Stimulated activated CD8-positive, alpha-beta memory T cell treated with anti-CD3 and anti-CD28 coated beads, Interleukin-15, amount 100 ng/mL, for 48 hours (primary cell): ENCODE measurements at places on chromosomes 2 and 18.

DNA sequence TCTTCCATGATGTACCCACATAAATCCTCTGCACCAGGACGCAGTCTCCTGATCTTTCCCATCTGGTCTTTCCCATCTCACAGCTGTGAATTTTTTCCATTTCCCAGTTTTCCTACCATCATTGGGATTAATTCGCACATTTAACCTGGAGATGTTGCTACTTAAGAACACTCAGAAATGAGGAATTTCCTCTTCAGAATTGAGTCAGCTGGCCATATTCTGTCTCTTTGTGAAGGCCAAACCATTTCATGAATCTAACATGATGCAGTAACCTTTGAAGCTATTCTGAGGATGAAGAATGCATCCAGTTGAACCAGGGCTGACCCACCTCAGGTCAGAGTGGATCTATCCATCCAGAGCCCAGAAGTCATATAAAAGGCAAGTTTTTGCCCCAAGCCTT lies 326.8 kb downstream of the SETBP1 start:
- DNase-seq: no peak

GRCh38 chr18:8947566-8947965 lies 154.9 kb upstream of the NDUFV2 start:
- no peak for DNase-seq

DNA sequence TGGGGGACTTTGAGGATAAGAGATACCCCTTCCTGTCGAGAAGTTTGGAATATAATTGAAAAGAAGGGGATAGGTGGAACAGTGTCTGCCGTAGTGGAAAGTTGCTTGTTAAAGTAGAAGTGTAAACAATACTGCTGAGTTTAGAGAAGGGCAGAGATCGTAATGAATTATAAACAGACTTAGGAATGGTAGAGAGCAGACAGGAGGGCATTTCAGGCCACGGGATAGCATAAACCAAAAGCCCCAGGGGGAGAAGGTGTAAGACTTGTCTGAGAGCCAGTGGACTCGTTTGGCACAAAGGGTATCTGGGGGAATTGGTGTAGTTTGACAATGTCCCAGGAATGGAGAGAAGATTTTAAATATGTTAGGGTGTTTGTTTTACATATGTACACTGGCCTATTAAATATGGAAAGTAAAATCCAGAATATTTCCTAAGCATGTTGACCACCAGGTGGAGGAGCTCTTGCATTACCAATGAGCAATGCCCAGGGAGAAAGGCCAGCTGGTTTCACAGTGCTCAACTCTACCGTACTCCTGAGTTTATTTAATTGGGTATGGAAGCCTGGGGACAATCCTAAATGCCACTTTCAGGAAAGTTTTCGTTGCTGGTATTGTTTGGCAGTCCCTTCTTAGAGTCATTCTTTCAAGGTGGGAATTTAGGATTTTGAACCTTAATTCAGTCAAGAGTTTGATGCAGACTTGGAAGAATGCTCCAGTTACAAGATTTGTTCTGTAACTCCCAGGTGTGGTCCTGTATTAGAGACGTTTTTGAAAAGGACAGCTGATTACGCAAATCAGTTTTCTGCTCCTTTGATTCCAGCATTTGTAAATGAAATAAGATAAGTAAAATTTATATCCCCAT lies 7.5 kb downstream of the COPS8 start:
- no peak for DNase-seq

DNA sequence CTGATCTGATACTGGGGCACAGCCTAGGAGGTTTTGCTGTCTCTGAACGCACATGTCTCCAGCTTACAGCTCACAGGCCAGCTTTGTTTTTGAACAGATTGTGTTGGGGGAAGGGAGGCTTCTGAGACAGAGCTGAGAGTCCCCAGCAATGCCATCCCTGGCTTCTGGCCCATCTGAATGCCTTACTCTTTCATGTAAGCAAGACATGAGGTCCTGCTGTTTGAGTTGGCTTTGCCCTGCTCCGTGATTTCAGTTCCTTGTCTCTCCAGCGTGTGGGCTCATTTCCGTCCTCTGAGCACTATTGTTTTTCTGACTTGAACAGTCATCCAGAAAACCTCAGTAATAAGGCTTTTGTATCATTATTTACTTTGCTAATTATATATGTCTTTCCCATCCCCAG lies 194.9 kb upstream of the TNP1 start:
- no peak for DNase-seq

DNA sequence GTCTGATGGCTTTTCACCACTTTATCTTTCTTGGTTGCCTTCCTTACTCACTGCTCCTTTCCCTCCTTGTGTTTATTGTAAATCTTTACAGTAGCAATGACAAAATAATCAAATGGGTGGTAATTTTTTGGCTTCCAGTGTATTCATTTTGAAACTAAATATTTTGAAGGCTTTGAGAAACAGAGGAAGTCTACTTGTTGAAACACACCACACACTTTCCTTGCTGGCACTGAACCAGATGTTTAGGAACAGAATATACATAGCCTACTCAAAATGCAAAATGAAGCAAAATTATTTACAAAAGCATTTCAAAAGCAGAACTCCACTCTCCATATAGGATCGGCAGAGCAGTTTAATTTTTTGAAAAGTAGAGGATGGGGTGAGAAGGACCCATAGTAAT lies 189.8 kb downstream of the LTBP1 start:
- DNase-seq: no peak

DNA sequence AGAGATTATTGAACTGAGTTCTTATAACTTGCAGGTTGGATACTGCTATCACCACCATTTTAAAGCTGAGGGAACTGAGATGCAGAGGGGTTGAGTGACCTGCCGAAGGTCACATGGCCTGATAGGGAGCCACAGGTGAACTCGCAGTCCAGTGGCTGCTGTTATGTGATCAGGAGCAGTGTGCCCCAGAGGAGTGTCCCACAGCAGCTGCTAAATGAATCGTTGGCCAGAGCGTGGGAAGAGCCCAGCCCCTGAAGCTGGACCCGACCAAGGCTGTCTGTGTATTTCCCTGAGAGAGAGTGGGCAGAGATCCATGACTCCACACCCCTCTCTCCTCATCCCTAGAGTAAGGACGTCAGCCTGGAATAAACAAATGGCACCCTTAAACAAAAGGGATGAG lies 26.7 kb upstream of the PRLH start:
- no peak for DNase-seq

GRCh38 chr2:228318218-228318617 lies 136.7 kb upstream of the SPHKAP start:
- DNase-seq: no peak

DNA sequence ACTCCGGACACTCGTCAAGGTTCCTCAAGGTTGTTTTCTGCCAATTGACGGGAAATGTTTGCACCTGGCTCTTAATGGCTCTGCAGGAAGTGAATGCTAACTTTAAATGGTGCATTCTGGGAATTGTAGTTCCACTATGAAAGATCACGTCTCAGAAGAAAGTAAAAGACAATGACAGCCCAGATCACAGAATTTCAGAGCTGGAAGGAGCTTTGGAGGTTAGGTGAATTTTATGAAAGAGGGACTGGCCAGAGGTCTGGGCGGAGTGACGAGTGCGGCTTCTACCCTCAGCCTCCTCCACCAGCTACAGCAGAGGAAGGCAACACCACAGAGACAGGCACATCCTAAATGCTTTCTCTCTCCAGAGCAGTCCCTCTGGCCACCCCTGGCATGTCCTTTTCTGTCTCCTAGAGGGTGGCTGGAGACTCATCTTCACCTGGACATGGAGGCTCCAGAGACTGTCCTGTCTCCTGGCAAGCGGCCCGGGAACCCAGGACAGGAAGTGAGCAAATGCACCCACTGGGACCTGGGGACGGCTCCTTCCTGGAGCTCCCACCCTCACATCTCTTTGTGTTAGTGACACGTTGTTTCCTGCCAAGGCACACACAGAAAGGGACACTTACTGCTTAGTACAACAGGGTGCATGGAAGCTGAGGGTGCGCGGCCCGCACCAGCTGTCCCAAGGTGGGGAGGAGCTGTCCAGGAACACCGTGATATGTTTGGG lies 19.4 kb downstream of the THAP4 start:
- DNase-seq: no peak

GRCh38 chr2:15271941-15272542 lies 289.1 kb downstream of the NBAS start:
- no peak for DNase-seq

- DNase-seq: no peak
Measured at GRCh38 chr2:152499896-152500735, 165.1 kb downstream of the FMNL2 start.

- DNase-seq: no peak
Measured at GRCh38 chr2:197777823-197778407, 7.2 kb downstream of the BOLL start.

DNA sequence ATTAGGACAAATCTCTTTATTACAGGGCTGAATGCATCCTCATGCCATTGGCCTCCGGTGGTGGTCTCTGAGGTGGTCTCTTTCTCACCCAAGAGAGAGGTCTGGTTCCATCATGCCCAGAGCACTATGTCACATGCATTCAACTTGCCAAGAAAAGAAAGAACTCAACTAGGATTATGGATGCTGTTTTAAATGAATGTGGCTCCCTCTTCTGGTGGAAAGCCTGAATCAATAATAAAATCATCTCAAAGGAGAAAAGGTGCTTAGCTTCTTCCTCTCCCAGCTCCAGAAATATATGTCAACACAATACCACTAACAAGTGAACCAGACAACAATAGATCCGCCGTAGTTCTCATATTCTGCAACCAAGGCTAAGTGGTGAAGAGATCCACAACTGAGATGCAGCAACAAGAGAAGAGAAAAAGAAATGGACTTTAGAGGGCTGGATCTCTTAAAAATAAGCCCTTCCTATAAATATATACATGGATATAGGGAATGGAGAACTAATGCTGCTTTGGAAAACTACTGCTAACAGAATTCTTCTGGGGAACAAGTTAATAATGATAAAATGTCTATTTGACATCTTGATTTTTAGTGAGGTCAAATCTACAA lies 396.8 kb downstream of the NCKAP5 start:
- no peak for DNase-seq

DNA sequence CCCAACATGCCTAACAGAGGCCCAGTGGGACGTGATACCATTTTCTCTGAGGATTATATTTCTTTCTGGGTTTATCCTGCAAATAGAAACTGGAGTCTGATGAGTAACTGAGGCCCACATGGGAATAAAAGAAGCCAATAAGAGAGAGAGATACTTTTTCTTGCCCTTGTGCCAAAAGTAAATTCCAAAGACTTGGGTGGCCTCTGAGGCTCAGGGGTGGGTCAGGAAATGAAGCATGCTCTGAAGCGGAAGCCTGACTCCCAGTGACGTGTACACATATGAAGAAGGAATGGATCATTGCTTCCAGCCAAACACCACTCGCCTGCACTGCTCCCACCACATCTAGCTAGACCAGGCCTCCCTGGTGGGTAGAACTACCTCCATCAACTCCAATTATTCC lies 273.6 kb upstream of the NCKAP5 start:
- no peak for DNase-seq

DNA sequence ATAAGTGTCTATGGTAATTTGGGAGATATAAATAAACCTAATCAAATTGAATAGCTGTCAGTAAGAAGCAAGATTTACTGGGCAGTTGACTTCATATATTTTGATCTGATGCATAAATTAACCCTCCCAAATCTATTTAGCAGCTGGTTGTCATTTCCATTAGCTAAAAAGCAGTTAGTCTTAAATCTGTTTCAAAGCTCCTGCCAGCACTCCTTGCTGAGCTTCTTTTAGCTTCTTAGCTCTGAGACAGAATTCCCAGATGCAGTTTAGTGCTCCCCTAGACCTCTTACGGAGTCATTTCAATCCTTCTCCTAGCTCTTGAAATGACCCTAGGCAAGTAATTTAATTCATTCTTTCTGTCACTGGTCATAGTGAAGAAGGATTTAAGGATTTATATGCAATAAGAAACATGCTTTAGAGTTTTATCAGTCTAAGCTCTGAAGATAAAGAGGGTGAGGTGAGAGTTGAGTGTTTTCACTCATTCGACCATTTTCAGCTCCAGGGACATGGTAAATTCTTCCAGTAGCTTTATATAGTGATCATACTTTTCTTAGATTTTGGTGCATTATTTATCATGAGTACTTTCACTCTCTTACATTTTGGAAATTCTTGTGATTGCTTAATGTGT lies 98.9 kb downstream of the PHLPP1 start:
- DNase-seq: no peak

- no peak for DNase-seq
Measured at GRCh38 chr2:139055202-139055601, 275.0 kb upstream of the NXPH2 start.

DNA sequence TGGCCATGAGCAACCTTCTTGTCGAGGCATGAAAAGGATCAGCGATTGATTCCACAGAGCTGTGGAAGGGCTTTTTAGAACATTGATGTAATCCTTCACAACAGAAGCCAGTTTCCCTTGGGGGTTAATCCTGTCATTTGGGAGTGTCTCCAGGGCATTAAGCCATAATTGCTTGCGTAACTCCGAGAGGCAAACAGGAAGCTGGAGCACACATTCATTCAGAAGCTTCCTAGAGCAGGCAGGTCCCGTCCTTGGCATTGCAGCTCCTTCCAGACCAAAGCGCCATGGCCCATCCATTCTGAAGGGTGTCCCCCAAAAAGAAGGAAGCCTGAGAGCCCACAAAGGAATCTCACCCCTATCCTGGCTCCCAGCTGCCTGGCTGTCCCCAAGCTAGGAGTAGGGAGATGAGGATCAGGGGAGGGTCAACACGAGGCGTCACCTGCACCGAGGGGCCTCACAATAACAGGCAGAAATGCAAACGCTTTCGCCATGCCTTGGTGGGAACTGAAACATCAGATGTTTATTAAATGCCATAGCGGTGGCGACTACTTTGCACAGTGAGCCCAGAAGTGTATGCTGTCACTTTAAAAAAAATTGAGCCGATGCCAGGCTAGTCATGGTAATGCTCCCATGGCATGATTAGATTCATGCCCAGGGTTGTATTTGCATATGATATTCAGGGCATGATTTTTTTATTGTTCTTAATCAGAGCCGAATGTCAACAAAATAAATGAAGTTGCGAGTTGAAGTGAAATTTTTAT lies 339.4 kb downstream of the BCL11A start:
- DNase-seq: no peak

- no peak for DNase-seq
Measured at GRCh38 chr2:223008956-223009355, 43.0 kb upstream of the KCNE4 start.

DNA sequence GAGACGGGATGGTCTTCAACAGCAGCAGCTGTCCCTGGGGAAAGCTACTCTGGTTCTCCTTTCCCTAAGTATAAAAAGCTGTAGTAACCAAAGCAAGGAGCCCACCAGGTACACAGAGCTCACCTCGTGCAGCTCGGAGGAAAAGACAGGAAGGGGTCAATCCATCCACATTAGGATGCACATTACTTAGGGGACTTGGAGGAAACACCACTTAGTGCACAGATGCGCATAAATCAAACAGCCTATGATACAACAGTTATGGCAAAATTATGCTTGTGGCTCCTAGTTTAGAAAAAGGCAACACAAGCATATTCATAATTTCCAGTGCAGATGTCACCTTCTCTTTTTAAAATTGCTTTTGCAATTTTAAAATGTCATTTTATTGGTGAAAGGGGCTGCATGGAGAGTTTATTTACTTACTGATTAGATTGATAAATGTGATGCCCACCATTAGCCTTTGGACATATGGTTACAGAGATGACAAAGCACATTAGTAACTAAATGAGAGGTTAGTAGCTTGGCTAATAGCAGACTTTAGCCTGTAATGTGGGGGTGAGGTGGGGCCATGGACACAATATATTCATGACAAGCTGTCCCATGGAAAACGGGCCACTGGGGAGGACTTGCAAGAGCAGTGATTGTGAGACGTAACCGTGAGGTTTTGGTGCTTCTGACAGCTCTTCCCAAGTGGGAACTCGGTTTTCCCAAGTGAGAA lies 199.8 kb downstream of the MYT1L start:
- no peak for DNase-seq
